ENCODE measurements at places on chromosomes 12 and 14.

DNA sequence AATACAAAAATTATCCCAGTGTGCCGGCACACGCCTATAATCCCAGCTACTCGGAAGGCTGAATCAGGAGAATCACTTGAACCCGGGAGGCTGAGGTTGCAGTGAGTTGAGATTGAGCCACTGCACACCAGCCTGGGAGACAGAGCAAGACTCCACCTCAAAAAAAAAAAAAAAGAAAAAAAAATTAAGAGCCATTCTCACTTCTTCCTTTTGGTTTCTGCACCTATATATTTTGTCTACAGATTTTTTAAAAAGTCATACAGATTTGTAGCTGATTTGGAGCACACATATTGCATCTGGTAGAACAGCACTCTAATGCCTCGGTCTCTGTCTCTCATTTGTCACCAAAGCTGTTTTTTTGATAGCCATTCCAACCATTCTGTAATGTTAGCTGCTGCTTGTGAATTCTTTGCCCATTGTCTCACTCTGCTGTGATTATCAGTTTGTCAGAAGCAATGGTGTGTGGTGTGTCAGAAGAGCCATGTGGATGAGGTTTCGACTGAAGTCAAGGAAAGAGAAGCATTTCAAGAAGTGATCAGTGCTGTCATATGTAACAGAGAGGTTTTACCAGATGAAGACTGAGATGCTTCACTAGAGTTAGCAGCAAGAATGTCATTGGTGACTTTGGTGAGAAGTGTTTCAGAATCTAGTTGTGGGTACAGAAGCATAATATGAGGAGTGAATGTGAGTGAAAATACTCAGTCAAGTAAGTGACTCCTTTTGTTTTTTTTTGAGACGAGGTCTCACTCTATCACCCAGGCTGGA lies 8.7 kb upstream of the KTN1 start:
- no peak for DNase-seq

DNA sequence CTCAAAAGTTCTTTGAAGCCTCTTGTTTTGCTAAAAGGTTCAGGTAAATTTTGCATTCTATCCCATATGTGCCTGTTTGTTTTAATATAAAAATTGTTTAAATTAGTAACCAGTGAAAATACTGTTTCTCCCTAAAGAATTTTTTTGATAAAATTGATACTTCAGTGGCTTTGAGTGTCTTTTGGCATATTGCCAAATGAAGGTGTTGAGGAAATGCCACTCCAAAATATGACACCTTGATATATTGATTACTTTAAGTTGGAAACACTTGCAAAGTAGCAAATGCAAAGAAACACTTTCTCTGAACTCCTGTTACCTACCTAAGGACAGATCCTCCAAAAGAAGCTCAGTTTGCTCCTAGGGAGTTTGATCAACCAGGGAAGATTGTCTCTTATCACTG lies 8.4 kb downstream of the STYX start:
- no peak for DNase-seq

- DNase-seq: no peak
These were observed 26.9 kb downstream of the MOK start for GRCh38 chr14:102277874-102278630.

- DNase-seq: no peak
These were observed 145.5 kb downstream of the AKAP6 start for GRCh38 chr14:32474478-32475195.

- no peak for DNase-seq
These were observed 85.1 kb downstream of the DIP2B start for GRCh38 chr12:50589650-50590435.

DNA sequence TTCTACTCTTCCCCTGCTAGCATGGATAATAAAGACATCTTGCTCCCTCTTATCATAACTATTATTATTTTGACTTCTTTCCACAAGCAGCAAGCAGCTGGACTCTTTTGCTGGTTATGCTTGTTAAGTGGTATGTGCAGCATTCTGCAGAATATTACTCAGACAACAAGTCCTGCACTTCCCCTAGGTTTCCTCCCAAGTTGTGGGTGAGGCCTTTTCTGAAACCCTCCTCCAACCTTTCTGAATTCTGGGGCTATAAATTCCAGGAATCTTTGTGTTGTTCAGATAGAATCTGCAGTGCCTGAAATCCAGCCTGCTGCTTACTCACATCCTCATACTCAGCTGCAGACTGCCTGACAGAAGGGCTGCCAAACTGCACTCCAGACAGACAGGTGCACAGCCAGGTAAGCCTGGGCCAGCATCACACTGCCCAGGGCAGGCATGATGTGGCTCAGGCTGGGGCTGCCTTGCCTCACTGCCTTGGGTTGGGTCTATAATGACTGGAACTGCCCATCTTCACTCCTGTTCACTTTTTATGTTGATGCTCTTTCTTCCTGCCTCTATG lies 6.2 kb upstream of the DHRS2 start:
- DNase-seq: no peak

DNA sequence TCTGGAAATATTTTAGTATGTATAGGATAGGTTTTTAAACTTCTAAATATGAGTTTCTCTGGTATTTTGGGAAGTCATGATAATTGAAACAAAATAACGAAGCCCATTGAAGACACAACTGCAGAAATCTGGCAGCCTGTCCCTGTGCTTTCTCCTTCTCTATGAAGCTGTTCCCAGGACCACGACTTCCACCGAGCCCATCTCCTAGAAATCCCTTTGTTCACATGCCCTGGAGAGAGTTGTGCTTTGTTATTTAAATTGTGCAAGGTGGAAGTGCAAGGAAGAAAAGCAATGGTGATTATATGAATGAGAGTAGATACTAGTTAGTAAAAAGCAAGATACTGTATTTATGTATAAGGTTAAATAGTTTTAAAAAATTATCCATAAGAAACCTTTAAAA lies 32.2 kb downstream of the STK38L start:
- no peak for DNase-seq

DNA sequence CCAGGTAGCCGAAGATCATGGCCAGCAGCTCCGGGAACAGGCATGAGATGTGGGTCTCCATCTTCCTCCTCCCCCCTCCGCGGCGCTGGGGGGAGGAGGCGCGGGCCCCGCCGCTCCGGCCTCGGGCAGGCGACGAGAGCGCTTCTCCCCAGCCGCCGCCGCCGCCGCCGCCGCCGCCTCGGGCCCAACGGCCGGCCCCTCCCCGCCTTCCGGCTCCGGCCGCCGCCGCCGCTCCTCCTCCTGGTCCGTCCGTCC lies 448 bp downstream of the FBXL14 start:
- no peak for DNase-seq
